Inflammatory macrophage treated with lipopolysaccharide for 4 hours (primary cell): ENCODE measurements at places on chromosomes 7 and 10.

- no peak for DNase-seq
Measured at GRCh38 chr7:5215313-5215712, 25.3 kb downstream of the WIPI2 start.

DNA sequence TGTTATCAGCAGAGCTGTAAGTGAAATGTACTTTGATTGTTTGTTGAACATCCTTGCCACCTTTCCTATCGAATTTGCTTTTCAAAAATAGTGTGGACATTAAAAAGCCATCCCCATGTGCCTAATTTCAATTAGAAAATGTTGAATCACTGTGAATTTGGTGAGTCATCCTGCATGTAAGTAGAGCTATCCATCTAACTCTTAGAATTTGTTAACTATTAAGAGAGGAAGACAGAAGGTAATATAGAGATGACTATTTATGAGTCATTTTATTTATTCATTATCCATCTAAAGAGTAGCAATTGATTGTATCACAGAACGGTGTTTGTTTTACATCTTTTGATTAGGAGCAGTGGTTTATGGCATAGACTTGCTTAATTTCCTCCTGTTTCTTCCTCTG, 154.7 kb downstream of the MGMT start:
- no peak for DNase-seq

DNA sequence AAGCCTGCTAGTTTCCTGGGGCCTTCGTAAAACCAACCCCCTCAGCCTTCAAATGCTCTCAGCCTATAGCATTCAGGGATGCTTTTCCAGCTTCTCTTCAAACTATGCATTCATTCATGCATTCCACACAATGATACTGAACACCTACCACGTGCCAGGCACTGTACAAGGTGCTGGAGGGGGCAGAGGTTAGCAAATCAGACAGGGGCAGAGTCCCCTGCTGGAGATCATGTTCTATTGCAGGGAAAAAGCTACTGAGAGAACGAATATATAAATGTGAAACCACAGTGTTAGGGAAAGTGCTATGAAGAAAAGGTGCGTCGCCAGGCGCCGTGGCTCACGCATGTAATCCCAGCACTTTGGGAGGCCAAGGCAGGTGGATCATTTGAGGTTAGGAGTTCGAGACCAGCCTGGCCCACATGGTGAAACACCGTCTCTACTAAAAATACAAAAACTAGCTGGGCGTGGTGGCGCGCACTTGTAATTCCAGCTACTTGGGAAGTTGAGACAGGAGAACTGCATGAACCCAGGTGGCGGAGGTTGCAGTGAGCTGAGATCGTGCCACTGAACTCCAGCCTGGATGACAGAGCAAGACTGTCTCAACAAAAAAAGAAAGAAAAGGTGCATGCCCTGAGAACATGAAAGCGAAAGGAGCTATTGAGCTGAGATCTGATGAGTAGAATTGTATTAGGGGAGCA, 64.6 kb upstream of the CALN1 start:
- DNase-seq = no peak

- no peak for DNase-seq
Measured at GRCh38 chr7:68712956-68713495, 885.2 kb upstream of the AUTS2 start.

DNA sequence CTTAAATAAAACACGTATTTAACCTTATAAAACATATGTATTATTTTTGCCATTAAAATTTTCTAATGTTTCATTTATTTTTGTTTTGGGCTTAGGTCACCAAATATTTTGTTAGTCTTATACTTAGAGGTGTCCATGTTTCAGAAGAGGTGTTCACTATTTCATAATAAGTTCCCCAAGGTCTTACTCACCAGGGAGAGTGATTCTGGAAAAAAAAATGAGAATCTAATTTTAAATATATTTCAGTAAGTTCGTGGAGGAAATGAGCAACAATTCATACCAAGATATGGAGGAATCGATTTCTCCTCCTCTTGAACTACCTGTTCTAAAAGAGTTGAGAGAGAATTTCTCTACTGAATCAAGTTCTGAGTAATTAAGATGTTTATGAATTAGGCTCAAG, 271.6 kb upstream of the SLC26A5 start:
- no peak for DNase-seq

- peak; percentile 84 for DNase-seq
Measured at GRCh38 chr10:63700631-63701156, 179.5 kb downstream of the REEP3 start.

DNA sequence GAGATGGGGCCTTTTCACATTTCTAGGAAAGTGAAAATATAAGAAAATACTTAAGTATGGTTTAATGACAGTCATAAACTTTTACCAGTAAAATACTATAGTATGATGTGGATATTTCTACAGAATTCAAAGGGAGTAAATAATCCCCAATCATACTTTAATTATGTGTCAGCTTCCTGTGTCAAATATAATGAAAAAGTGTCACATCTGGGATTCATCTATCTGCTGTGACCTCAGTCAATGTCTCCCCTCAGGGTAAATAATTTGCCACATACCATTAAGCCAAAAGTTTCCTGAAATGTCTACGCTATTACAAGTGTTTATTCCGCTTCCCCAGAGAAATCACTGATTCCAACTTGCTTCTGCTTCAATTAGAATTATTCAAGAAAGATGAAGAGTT, 110.5 kb downstream of the ITGA8 start:
- no peak for DNase-seq

DNA sequence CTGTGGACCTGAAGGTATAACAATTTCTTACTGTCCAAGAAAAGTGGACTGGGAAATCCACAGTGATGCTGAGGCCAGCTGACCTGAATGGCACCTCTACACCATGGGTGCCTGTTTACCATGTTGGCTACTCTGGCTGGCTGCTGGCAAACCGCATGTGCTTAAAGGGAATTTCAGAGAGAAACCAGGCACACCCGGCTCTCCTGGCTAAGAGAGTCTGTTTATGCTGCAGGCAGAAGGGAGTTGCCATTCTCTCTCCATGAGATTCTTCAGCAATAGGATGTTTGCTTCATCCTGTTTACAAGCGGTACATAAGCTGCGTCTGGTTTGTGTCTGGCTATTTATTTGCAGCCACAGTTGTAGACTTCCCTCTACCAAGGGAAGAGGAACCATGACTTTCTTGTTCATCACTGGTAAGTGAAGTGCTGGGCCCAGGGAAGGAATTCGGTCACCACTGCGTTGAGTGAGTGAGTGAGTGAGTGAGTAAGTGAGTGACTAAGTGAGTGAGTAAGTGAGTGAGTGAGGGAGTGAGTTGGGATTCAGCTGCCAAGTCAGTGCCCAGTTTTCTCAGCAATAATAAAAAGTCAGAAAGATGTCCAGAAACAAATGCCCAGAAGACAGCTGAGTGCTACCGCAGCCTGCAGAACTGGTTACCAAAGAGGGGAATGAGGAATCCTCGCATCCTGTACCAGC, 90.4 kb downstream of the COBL start:
- DNase-seq = no peak

- DNase-seq = peak; percentile 60
Measured at GRCh38 chr7:77351539-77352004, 64.6 kb downstream of the GSAP start.

GRCh38 chr7:151377406-151377805, 32.4 kb downstream of the WDR86 start:
- no peak for DNase-seq

- DNase-seq = no peak
Measured at GRCh38 chr7:96400001-96400400, 78.1 kb upstream of the SLC25A13 start.

DNA sequence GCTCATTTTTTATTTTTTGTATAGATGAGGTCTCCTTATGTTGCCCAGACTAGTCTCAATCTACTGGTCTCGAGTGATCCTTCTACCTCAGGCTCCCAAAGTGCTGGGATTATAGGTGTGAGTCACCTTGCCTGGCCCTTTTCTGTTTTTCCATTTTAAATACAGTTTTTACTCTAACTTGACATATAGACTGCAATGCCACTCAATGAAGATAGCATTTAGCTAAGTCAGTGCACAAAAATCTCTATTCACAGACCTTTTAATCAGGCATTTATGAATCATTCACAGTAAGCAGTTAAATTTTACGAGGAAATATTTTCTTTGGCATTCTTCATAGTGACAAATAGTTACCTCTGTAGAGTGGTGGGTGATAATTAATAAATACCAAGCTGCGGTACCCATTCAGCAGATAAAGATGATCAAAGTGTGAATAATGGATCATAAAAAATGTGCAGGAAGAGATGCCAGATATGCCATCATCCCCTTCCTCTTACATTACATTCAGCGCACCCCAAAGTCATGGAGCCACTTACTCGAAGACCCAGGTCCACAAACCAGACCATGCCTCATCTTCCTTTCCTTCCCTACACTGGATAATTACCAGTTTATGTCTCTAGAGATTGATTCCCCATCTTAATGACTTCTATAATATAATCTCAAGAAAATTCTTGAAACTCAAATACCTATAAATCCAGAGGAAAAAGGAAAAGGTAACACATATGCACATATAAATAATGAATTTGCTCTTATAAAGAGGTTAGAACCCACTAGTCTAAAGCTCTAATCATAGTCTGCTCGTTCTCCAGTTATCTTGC, 56.0 kb downstream of the UBE2H start:
- no peak for DNase-seq

DNA sequence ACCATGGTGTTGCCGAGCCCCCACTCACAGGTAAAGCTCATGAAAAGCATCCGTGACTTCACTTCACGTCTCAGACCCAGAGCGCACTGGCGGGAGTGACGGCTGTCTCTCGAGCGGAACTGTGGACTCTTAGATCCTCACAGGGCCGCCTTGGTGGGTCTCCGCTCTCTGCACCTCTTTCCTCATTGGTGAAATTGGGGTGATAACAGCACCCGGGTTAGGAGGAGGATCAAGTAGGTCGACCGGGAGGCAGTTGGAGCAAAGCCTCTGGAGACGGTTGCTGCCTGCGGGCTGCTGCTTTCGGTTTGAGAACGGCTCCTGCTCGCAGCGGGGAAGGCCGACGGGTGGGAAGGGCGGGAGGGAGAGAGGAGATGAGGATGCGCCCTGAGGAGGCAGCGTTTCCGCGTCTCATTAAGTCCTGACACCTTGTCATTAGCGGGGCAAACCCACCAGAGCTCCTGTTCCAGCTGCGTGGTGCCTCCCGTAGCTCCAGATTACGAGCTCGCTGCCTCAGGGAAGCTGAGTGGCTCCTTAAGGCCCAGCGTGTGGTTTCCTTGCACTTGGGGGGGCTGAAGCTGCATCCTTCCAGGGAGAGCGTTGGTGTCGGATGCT, 51.9 kb upstream of the CFAP46 start:
- DNase-seq = no peak

DNA sequence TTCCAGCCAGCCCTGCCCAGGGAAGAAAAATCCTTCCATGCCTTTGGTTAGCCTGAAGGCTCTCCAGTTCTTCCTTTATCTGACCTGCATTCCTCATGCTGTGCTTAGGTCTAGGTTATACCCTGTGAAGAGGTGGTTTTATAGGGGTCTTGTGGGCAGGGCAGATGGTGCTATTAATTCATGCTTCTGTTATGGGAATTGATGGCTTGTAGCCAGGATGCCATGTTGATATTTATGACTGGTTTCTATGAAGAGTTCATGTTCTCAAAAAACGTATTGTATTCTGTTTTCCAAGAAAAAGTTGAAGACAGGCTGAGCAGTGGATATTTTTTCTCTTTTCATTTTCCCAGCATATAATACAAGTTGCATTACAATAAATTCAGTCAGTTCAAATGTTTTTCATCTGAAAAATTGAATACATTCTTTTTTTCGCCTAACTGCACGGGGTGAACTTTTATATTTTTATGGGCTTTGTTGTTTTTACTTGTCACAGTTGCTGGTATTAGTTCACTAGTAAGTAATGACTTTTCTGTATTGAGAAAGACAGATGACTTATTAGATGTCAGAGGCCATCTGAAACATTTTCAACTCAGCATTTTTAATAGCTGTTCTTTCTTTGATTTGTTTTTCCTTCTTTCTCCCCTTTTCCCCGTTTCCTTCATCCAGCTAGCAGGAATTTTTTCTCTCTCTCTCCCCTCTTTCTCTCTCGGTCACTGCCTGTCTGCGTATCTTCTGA, 322.8 kb downstream of the LRMDA start:
- DNase-seq = no peak

- no peak for DNase-seq
Measured at GRCh38 chr7:115024276-115024675, 102.4 kb downstream of the MDFIC start.

GRCh38 chr10:48608279-48608681, 3.4 kb upstream of the ARHGAP22 start:
- no peak for DNase-seq

GRCh38 chr7:41817386-41817785, 114.5 kb upstream of the INHBA start:
- DNase-seq = no peak

- DNase-seq = no peak
Measured at GRCh38 chr7:139127648-139128047, 18.1 kb upstream of the ZC3HAV1 start.

- no peak for DNase-seq
Measured at GRCh38 chr7:18276380-18276779, 219.2 kb upstream of the HDAC9 start.

- DNase-seq = no peak
Measured at GRCh38 chr10:5376450-5376849, 11.7 kb downstream of the UCN3 start.

DNA sequence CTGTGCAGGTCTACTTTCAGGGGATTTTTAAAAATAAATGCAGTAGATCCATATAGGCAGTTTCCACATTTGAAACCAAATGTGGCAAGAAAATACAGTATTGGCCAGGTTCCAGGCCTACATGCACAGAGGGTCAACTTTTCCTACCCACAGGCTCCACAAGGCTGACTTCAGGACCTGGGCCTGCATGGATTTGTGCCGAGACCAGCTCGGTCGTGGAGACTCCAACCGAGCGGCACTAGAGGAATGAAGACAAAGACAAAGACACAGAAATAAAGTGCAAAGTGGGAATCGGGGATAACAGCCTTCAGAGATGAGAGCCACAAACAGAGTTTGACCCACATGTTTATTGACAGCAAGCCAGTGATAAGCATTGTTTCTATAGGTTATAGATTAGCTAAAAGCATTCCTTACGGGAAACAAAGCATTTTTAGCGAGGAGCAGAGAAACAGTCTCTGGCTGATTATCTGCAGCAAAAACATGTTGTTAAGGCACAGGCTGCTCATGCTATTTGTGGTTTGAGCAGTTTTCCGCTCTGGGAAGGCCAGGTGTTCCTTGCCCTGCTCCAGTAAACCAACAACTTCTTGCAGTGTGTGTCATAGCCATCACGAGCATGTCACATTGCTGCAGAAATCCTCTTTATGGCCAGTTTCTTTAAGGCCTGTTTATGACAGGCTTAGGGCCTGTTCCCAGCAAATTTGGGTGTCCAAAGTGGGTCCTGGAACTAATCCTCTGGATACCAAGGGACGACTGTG, 52.6 kb downstream of the ZNF37A start:
- DNase-seq = no peak

DNA sequence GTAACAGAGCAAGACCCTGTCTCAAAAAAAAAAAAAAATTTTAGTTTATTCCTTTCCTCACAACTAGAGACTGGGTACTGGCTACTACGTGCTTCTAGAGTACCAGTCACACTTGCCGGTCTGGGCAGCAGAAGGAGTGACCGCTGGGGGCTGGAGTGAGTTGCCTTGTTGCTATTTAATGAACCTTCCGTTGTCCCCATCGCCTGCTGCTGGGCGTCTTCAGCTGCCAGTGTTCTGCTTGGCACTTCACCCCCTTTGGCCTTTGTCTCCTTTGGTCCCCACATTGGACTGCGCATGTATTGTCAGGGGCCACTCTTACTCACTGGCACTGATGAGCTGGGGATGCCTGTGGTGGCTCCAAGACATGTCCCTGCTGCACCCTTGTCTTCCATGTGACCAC, 110.6 kb downstream of the CLEC2L start:
- no peak for DNase-seq
